ENCODE measurements at places on chromosomes 6 and 20. TPM values are rescaled to one million over a fixed set of nuclear protein-coding genes. Genes with fewer than 3 reads are reported as not detected.

DNA sequence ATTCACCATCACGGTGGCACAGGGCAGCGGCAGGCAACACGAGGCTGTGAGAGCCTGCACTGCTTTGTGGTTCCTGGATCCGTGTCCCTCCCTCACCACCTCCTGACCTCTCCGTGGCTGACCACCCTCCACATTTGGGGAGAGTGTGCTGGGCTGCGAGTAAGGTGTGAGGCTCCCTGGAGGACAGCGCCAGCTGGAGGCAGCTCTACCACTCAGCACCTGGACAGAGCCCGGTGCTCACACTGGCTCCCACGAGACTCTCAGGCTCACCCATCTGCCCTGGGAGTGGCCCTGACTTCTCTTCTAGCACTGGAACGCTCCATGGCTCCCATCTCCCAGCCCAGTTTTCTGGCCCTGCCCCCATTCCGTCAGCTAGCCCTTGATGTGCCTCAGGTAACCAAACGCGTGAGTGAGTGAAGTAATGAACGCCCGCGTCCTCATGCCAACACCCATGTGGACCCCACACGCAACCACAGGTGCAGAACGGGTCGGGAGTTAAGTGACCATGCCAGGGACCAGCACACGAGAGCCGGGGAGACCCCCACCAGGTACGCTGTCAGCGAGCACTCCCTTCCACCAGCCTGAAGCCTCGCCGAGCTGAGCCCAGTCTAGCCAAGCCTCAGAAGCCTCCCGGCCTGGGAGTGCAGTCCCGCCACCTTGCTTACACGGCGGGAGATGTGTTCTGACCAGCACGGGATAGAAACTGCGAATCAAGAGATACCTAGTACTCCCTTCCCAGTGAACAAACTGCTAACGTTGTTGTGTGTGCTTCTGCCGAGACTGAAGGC, 137.2 kb downstream of the WDR27 start:
- no peaks in the 10 kb centered on the region for H3K4me1 ChIP-seq
- no peaks in the 10 kb centered on the region for H3K36me3 ChIP-seq
- no peak for DNase-seq
- H3K4me3 ChIP-seq = no peak overlapping the region

DNA sequence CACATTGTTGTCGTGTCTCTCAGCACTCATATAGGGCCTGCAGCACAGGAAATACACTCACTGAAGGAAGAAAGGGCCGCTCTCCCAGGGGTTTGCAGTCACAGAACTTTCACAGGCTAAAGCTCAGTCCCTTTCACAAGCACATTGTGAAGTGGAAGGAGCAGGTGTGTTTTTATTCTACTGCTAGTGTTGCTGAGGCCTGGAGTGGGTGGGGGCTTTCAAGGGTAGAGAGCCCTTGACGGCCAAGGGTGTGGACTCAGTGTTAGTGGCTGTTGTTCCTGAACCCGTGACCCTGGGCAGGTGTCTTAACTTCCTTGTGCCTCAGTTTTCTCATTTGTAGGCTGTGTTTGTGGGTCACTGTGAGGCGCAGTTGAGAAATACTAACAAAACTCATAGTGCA, 66.2 kb upstream of the SLC22A1 start:
- no peaks in the 10 kb centered on the region for H3K36me3 ChIP-seq
- no peak overlapping the region for H3K4me3 ChIP-seq
- H3K27ac ChIP-seq = no peak overlapping the region
- no peaks in the 10 kb centered on the region for H3K4me1 ChIP-seq
- H3K27me3 ChIP-seq = no peaks in the 10 kb centered on the region

- no peak for DNase-seq
- H3K4me1 ChIP-seq = no peaks in the 10 kb centered on the region
- H3K27ac ChIP-seq = no peak overlapping the region
- no peaks in the 10 kb centered on the region for H3K36me3 ChIP-seq
Measured at GRCh38 chr6:36700831-36701230, 3.2 kb downstream of the RAB44 start.

- H3K27me3 ChIP-seq = no peaks in the 10 kb centered on the region
- DNase-seq = no peak
- H3K4me1 ChIP-seq = no peaks in the 10 kb centered on the region
- H3K27ac ChIP-seq = no peak overlapping the region
- H3K36me3 ChIP-seq = no peaks in the 10 kb centered on the region
- no peak overlapping the region for H3K4me3 ChIP-seq
Measured at GRCh38 chr6:16839631-16840179, 78.4 kb upstream of the ATXN1 start.

- H3K4me3 ChIP-seq = no peak overlapping the region
- DNase-seq = no peak
- H3K36me3 ChIP-seq = no peaks in the 10 kb centered on the region
- peaks cover 66% of the 10 kb centered on the region for H3K4me1 ChIP-seq
- no peaks in the 10 kb centered on the region for H3K27me3 ChIP-seq
Measured at GRCh38 chr6:37554480-37554819, 54.8 kb upstream of the CCDC167 start.

GRCh38 chr20:48828734-48829460, 1.1 kb upstream of the PREX1 start:
- H3K4me3 ChIP-seq = no peak overlapping the region
- no peak overlapping the region for H3K27ac ChIP-seq
- no peaks in the 10 kb centered on the region for H3K27me3 ChIP-seq
- H3K4me1 ChIP-seq = peaks cover 11% of the 10 kb centered on the region

CFB gene
- total RNA-seq = 0.22 TPM

SLC29A1 gene
- 26.9 TPM for total RNA-seq

SLC18B1 gene
- 0.72 TPM for total RNA-seq

All from Karpas-422 (cell line).